Fibroblast of pulmonary artery (primary cell): ENCODE measurements at places on chromosomes 2 and 18.

- no peak for DNase-seq
These were observed 24.3 kb downstream of the HEATR5B start for GRCh38 chr2:37059841-37060240.

DNA sequence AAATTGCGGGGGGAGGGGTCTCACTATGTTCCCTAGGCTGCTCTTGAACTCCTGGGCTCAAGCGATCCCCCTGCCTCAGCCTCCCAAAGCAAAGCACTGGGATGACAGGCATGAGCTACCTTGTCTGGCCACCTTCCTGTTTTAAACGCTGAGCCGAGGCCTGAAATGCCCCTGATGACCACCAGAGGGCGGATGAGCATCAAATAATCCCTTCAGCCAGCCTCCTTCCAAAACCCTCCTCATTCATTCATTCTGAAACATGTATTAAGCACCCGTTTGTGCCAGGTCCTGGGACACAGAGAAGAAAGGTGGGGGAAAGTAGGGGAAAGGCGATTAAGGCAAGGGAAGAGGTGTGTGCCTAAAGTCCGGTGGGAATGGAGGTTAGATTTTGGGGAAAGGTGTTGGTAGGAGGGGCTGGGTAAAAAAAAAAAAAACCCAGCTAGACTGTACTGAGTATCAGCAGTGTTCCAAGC, 30.7 kb upstream of the PTMA start:
- DNase-seq, result peak; percentile 87

GRCh38 chr2:230878599-230879188, 14.0 kb downstream of the ITM2C start:
- DNase-seq, result no peak

- DNase-seq, result no peak
These were observed 94.1 kb upstream of the OTOS start for GRCh38 chr2:240234503-240234951.

DNA sequence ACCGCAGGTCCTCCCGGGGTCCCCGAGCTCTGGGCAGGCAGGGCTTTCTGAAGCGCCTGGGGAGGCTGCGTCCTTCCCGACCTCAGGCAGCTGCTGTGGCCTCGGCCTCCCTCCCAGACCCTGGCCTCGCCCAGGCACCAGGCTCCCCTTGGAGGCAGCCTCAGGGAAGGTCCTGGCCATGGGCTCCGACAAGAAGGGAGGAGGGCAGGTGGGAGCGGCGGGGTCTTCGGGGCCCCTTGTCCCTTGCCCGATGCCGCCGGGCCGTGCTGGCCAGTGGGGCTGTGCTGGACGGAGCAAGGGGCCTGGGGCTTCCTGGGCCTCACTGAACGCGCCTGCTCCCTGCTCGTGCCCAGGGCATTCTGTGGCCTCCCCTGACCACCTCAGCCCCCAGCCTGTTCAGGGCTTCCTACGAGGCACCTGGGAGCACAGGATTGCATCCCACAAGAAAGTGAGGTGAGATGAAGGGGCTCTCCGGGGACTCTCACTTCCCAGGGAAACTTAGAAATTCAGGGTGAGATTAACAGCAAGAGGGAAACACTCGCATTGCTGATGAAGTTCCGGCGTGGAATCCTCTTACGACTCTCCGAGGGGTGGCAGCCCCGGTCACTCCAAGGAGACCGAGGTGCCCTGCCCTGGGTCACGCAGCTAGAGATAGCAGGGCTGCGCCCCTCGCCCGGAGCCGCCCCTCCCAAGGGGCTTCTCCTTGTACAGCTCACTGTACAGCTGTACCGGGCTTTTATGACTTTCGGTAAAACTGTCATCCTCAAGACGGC, 778 bp downstream of the MFSD2B start:
- DNase-seq, result no peak

- DNase-seq, result no peak
These were observed 44.4 kb upstream of the BZW1 start for GRCh38 chr2:200767111-200767885.

DNA sequence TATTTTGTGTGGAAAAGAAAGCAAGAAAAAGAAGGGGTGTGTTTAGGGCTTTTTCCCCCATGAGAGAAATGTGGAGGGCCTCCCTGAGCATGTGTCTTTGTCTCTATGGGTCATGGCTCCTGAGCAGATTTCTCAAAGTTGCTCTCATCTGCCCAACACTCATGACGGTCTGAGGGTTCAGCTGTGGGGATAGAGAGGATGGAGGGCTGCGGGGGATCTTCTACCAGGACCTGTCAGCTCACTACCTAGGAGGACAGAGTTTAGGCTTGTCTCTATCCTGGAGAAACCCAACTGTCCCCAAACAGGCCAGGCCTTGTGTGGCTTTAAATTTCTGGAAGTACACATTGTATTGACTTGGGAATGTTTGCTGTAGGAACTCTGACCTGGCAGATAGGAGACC, 342.2 kb downstream of the MYCN start:
- no peak for DNase-seq

DNA sequence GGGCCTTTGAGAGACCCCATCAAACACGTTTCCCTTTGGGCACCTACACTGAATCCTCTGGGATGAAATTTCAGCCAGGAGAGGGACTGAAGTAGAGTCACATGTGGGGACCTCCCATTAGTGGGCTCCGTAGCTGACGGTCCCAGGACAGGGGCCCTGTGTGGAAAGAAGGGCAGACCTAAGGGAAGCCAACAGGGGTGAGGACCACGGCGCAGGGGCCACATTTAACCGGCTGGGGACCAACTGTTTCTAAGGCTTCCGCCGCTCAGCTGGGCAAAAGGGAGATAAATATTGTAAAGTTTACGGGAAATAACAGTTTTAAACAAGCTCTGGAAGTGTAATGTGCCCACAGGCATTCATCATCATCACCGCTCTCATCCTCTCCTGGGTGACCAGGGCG, 42.7 kb downstream of the RRM2 start:
- no peak for DNase-seq

- DNase-seq, result peak; percentile 68
These were observed at the start of gene CFAP221 for GRCh38 chr2:119544075-119544938. Gene CFAP221 (plus strand): TSS chr2:119544449. CDS start chr2:119546132, 1,683 bp downstream.

DNA sequence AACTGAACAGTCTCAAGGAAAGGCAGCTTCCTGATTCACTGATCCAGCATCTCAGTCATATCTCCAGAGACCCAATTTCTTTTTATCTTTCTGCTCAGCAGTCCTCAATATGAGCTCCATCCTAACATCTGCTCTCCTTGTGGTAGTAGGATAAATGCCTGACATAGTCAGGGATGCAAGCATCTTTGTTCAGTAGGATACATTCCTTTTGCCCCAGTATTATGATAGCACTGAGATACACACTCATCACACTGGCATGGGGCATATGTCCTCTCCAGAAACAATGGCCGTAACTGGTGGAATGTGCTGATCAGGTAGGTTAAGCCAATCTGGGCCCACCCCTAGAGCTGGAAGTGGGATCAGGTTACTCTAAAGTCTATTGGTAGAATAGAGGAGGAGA, 207.2 kb downstream of the ETAA1 start:
- no peak for DNase-seq

- DNase-seq, result no peak
These were observed 791.6 kb downstream of the GALR1 start for GRCh38 chr18:78041218-78041617.

- DNase-seq, result peak; percentile 85
These were observed 44.0 kb downstream of the GPR155 start for GRCh38 chr2:174442546-174443510.

GRCh38 chr18:11572201-11572600, 37.2 kb upstream of the SLC35G4 start:
- DNase-seq, result no peak

DNA sequence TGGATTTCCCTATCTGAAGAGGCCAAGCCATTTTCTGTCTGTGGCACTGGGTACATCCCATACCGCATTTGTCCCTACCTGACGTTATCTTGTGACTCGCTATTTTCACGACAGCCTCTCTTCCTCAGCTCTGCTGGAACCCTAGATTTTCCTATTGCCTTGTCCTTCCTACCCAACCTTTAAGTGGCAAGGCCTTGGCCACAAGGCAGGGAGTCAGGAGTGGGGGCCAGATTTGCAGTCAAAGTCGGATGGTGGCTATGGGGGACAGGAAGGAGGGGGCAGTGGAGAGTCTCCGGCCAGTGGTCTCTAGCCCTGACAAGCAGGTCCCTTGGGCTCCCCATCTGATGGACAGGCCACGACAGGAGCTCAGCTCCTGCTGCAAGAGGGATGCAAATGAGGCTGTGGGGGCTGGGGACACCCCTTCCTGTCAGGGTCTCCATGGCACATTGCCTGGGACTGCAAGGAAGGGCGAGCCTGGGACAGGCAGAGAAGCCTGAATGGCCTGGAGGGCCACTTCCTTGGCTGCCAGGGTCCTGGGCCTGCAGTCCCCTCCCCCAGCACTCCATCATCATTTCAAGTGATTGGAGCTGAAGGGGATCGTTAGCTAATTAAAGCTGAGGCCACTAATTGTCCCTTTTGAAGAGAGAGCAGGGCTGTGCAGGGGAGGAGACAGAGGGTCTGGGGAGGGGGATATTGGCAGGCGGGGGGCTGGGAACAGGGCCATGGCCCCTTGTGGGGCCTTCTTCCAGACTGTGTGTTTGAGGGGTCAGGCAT, 6.3 kb upstream of the ECEL1 start:
- no peak for DNase-seq

DNA sequence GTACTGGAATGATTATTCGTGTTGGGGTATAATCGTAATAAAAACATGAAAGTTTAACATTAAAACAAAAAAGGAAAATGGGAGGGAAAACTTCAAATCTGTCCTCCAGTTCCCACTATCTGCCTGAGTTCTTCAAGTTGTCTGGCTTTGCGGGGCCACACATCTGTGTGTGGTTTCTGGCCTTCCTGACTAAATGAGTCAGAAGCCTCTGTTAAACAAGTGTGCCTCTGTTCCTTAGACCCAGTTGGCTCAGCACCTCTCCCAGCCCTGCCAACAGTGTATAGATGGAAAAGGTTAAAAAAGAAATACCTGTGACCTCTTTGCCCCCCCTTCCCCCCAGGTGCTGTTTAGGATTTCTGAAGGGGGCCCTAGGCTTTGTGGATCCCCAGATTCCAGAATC, 30.2 kb downstream of the XDH start:
- DNase-seq, result peak; percentile 83

GRCh38 chr18:25042641-25043051, 309.3 kb downstream of the ZNF521 start:
- DNase-seq, result peak; percentile 1

GRCh38 chr2:182587831-182588230, 128.2 kb upstream of the DNAJC10 start:
- peak; percentile 84 for DNase-seq

DNA sequence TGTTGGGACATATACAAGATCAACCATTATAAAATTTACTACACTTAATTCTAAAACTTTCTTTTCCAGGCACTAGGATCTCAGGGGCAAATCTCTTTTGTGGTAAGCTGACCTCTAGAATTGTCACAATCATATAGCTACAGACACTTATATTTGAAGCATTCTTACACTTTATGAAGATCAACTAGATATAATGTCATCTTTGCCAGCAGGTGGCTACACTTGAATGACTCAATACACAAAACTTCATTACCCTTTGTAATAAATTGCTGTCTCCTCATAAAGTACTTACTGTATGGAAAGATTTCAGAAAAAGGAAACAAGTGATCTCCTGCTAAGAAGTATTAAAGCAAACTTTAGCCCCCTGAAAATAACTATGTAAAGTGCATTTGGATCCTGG, 77.8 kb downstream of the RDH14 start:
- no peak for DNase-seq

DNA sequence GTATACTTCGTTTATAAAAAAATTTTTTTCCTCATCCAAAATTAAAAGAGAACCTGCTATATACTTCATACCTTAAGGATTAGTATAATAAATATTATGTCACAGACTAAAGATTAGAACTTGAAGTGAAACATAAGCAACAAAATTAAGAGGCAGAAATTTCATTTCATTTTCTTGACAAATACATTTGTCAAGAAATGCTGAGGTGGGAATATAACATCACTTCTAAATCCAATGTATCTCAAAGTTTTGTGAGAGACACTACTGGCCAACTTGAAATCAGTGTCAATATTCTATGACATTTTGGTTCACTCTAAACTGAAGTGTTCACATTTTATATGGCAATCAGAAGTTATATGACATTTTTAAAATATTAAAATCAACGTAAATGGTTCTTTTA, 43.8 kb downstream of the SCRN3 start:
- no peak for DNase-seq

DNA sequence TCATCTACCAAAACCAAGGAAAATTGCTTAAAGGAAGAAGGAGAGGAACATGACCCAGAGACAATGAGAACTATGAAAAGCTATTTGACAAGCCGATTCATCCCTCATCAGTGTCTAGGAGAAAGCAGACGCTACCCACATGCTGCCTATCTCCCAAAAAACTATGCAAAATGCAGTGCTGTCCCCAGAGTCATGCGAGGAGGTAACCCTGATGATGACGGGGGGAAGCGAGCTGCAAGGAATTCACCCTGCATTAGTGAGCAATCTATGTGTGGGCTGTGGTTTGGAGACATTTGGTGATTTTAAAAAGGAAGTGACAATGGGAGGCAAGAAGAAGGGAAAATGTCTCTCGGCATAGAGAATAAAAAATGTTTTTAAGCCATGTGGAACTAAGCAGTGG, 472.7 kb downstream of the CMPK2 start:
- no peak for DNase-seq

- peak; percentile 54 for DNase-seq
These were observed 8.3 kb upstream of the YWHAQ start for GRCh38 chr2:9639000-9639602.

DNA sequence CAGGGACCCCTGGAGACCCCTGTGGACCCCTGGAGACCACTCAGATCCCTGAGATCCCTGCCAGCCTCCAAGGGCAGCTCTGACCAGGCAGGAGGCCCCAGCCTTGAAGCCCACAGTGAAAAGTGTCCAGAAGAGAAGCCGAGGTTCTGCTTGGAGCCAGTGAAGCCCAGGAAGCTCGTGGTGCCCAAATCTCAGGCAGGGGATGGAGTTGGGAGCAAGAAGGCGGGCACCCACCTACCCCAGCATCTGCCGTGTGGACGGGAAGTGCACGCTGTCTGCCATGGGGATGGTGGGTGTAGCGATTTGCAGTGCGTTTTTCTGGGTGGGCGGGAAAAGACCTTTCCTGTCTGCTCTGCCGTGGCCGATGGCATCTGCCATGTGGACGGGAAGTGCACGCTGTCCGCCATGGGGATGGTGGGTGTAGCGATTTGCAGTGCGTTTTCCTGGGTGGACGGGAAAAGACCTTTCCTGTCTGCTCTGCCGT, 120.6 kb upstream of the CTDP1 start:
- DNase-seq, result no peak

DNA sequence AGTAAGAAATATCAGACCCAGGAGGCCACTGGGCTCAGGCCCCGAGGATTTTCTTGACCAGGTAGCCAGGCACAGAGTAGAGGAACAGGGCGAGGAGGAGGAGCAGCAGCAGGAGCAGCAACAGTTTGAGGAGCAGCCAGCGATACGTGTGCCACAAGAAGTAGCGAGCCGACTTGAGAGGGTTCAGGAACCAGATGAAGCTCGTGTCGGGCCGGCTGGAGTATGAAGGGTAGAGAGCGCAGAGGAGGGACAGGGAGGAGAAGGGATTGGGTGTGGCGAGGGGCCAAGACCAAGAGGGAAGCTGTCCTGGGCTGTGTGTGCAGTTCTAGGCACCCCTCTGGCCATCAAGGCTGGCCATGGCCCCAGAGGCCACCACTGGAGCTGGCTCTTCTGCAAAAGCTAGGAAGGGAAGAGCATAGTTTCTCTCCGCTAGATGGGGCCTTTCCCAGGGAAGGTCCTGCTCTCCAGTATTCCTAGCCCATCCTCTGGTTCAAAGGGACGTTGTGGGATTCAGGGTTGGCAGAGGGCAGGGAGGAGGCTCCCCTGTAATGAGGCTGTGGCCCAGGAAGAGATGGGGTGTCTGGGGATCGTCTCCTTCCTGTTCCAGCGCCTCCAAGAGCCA, 17.8 kb downstream of the OTOF start:
- no peak for DNase-seq

- DNase-seq, result no peak
These were observed 57.3 kb downstream of the BAZ2B start for GRCh38 chr2:159559034-159559433.
